Right renal cortex interstitium (tissue), 3 donors: ENCODE measurements at places on chromosomes 6 and 20.

DNA sequence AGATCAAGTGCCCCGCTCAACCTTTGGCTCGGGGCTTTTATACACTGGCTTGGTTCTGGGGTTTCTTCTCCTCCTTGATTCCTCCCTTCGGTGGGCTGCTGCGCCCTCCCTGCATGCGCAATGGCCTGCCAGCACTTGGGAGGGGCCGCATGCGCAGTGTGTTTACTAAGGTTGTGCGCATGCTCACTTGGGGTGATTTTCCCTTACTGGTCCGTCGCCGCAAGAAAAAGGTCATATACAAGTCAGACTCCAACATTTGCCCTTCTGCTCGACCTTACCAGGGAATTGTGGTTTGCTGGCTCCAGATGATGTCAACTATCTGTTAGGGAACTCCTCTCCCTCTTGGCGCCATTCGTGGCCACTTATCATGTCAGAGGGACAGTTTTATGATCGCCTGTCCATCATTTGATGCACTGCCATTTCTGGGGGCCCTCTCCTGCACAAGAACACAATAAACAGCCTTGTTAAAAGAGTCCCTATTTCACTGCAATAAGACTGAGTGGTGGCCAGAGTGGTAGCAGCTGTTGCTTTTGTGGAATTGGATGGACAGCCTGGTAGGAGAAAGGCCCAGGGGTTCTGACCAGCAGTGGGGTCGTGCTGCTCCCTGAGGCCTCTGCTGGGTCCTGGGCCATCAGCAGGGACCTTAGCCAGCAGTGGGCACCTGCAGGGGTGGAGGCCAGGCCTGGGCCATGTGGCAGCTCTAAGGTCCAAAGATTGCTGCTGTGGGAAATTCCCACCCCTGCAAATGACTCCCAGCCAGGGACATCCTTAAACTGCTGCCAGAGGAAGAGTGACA, 2.8 kb upstream of the LBP start:
- DNase-seq = peak; percentile 79

DNA sequence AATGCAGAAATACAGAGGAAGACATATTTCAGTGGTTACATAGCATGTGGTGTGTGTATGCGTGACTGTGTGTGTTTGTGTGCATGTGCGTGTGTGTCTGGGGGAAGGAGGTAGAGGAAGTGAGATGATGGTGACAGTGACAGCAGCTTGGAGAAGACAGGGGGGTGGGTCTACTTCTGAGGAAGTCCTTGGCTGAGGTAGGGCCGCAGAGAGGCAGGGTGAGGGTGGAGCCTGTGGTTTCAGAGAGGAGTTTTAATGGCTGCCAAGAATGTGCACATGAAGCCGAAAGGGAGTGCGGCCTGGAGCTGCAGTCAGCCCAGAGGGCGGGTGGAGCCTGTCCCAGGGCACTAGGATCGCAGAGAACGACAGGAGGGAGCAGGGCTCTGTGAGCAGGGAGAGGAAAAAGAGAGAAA, 22.7 kb upstream of the RNF24 start:
- DNase-seq = no peak

GRCh38 chr6:24595910-24596525, 50.0 kb downstream of the KIAA0319 start:
- DNase-seq = no peak

DNA sequence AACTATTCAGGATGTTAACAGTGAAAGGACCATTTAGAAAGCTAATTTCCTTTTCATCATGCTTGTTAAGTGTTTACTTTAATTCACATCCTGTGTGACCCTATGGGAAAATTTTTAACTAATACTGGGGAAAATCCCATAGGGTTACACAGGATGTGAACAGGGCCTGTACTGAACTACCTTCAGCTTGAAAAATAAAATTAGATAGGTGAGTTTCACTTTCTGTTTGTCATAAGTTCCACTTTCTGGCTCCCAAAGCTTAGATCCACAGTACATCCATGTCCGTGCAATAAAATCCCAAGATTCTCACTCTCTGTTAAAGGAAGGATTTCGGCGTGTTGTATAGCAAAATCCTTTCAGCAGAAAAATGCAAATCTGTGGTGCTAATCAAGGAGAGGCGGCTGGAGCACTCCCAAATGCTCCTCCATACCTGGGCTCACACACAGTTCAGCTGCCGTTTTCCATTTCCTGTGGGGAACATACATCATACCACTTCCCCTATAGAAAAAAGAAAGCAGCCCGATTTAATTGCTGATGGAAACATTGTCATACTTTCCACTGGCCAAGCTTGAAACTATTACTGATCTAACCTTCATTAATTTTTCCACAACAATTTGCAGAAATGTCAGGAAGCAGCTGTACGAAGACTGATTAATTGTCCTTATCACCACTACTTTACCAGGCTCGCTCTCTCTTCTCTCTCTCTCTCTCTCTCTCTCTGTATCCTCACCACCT, 125.2 kb downstream of the HIVEP2 start:
- no peak for DNase-seq

- no peak for DNase-seq
These were observed 45.1 kb downstream of the PTK7 start for GRCh38 chr6:43120944-43121913.

GRCh38 chr20:22821081-22821727, 213.9 kb upstream of the SSTR4 start:
- DNase-seq = no peak

DNA sequence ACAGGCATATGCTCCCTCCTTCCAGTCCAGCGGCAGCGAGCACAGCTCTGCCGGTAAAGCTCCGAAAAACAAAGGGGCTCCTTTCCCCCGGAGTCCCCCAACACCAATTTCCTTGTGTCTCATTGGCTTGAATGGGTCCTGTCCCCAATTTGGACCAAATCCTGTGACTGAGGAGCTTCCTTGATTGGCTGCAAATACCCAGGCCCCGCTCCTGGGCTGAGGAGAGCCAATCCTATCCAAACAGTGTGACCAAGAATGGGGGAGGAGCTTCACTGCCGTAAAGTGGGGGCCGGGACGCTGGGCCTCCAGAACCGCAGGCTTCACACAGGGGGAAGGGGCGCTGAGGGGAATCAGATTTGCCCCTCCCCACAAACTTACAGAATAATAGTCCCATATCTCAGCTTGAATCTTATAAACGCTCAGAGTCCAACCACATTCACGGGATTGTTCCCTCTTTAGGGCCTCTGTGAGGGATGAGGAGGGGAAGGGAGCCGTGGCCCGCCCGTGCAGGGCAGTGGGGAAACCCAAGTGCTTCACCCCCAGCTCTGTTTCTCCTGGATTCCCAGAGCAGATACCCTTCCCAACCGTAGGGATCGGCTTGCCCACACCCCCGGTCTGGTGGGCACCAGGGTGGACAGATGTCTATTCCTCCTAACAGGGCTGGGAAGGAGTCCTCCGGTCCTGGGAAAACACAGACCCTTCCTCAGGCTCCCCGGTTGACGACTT, 141.0 kb upstream of the MLN start:
- DNase-seq = no peak

- DNase-seq = no peak
These were observed 184.4 kb downstream of the PRL start for GRCh38 chr6:22112461-22112860.

GRCh38 chr6:148422085-148422484, 79.4 kb downstream of the SASH1 start:
- no peak for DNase-seq

DNA sequence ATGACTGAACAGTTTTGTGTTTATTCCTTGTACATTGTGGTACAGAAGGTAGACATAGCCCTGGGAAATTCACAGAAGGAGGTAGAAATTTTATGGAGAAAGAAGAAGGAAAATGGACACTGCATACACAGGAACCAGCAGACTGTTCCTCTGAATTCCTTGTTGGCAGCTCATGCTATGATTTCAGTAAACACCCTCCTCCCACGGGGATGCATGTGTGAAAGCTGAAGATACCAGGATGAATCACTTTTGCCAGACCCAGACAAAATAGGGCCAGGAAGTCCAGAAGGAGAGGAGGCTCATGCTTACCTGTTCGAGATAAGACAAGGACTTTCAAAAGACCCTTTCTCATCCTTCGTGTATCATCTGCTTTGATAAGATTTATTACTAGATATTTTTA, 110.3 kb upstream of the GGTLC1 start:
- DNase-seq = no peak

GRCh38 chr6:6466967-6467761, 121.4 kb upstream of the LY86 start:
- no peak for DNase-seq

- DNase-seq = no peak
These were observed 122.4 kb downstream of the IPCEF1 start for GRCh38 chr6:154234019-154234772.

DNA sequence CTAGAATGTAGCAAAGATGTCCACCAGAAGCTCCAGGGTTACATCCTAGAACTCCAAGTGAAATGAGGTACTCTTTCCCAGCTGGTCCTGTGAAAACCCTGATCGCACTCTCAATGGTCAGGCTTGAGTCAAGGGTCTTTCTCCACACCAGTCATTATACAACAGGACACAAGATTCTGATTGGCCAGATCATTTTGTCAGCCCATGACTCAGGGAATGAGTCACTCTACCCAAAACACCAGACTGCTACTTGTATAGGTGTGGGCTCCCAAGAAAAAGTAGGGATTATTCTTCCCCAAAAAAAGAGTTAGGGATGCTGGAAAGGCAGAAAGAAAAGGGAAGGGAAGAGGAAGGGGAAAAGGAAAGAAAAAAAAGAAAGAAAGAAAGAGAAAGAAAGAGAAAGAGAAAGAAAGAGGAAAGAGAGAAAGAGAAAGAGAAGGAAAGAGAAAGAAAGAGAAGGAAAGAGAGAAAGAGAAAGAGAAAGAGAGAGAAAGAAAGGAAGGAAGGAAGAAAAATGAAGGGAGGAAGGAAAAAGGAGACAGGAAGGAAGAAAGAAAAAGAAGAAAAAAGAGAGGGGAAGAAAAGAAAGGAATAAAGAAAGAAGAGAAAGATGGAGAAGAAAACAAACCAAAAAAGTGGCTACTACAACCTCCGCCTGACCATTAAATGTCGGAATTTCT, 30.5 kb downstream of the ANKEF1 start:
- no peak for DNase-seq

DNA sequence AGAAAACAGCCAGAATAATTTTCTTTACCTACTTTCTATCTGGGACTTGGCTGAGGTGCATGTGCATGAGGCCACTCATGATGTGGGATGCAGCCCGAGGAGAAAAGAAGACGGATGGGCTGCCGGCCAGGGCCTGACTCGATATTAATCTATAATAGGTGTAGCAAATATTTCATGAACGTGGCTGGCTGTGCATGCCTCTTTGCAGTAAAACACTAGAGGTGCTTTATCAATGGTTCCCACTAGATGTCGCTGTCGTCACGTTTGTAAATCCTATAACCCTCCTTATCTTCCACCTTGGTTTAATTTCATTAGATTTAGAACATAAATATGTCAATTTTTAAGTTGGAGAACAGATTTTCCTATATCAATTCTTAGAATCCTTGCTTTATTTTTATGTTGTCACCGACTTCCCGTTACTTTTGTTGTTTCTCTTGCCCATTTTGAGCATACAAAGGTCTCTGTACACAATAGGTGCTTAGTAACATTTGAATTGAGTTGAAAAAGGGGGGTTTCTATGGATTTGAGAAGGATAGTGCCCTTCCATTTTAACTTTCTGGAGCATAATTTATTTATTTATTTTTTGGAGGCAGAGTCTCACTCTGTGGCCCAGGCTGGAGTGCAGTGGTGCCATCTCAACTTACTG, 19.6 kb upstream of the FERMT1 start:
- no peak for DNase-seq
